ENCODE measurements at places on chromosomes 4 and X.

DNA sequence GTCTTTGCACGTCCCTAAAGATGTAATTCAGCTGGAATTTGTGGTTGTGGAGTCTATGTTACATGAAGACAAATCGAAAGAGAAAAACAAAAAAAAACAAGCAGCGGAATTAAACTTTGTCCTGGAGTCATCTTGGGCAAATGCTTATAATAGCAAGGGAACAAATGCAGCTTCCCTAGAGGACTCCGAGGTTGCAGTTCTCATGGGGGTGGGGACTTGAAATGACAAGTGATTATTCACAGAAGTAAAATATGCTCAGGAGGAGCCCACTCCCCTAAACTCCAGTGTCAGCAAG, 362.4 kb downstream of the ARHGAP24 start:
- DNase-seq: no peak

DNA sequence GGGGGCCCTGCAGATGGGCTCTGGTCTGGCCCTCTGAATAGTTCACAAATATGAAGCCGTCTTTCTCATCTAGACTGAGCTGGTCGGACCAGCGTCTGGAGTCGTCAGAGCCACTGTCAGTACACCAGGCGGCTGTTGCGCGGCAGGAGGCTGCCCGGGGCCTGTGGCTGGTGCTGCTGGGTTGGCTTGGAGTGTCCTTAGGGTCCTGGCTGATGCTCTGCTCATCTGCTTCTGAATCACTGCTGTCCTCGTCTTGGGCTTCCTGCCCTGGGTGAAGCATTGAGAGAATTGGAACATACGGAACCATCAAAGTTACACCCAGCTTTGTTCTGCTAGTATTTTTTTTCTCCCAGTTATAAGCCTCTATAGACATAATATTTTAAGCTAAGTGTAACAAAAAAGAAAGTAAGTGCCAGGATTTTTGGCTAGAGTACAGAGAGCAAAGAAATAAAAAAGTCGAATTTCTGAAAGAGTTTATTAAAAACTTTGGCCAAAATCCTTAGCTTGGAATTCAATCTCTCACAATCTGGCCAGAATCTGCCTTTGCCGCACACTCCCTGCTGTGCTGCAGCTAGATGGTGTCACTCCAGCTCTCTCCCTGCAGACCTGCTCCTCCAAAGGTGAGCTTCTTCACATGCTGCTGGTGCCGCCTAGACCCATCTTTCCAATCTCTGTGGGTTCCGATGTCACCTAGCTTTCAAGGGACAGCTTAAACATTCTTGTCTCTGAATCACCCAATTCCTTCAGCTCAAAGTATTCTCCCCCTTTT, 96.2 kb downstream of the CDS1 start:
- no peak for DNase-seq

DNA sequence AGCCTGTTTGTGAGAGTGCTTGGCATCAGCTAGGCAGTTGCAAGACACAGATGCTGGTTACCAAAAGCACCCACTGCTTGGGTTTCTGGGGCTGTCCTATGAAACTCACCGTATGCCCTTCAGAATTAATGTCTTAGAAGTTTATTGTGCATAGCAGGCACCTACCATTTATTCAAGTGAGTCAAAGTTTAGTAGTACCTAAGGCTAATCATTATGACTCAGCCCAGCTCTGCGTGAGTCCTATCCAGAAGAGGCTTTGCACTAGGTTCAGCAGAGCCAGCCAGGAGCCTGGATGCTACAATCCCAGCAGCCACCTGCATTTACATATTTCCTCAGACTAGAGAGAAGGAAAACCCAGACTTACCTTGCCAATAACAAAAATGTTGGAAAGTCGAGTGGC, 4.2 kb downstream of the RPS4X start:
- DNase-seq: peak; percentile 5

DNA sequence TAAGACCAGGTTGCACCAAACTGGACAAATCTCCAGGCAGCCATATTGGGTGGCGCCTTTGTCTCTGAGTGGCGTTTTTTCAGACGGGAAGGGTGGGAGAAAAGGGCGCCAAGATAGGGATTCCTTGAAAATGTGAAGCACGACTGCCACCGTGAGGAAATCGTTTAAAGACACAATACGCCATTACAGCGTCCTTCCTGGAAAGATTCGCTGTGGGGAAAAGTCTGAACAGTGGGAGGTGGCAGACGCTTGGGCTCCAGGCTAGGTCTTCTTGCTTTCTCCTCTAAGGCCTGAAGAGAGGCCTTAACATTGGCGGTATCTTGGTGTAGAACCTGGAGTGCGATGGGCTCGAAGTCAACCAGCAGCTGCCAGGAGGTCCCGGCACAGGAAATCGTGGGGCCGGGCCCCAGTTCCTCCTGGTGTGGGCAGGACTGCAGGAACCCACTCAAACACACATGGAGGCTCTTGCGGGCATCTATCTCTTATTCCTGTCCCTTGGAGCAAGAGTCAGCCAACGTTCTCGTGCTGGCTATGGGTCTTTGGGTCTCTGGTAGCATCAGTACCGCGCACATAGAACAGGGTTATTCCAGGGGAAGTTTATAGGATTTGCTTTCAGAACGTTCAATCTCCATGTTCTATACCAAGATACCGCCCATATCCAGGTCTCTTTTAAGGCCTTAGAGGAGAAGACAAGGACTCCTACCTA, 208.8 kb downstream of the OR13H1 start:
- peak; percentile 30 for DNase-seq

- DNase-seq: no peak
Measured at GRCh38 chrX:70826715-70827114, 81.8 kb downstream of the TEX11 start.

DNA sequence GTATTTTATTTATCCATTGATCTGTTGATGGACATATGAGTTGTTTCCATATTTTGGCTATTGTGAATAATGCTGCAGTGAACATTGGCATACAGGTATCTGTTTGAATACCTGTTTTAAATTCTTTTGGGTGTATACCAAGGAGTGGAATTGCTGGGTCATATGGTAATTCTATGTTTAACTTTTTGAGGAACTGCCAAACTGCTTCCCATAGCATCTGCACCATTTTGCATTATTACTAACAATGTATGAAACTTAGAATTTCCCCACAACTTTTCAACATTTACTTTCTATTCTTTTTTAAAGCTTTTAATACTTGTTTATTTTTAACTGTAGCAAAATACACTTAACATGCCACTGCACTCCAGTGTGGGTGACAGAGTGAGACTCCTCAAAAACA, 57.0 kb upstream of the MSN start:
- DNase-seq: no peak

DNA sequence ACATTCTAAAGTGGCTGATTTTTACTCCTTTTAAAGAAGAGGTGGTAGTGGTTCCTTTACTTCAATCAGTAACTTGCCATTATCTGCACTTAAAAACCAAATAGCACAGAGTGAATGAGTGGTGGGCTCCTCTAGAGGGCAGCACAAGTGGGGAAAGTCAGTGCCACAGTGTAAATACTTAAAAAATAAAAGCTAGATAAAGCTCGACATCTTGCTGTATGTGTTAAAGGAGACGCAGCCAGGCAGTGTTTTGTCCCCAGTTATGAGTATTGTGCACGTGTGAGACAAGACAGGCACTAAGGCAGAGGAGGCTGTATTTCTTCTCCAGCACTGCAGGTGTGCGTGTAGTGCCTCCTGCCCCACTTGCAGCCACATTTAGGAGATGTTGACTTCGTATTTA, 24.6 kb downstream of the NAP1L5 start:
- DNase-seq: peak; percentile 31

Data from SW 1271 (cell line).